Ammon's horn (tissue), 1 donor: ENCODE measurements at places on chromosomes 2 and 18.

GRCh38 chr2:15058015-15058720 lies 425.7 kb downstream of the LRATD1 start:
- no peak for DNase-seq

DNA sequence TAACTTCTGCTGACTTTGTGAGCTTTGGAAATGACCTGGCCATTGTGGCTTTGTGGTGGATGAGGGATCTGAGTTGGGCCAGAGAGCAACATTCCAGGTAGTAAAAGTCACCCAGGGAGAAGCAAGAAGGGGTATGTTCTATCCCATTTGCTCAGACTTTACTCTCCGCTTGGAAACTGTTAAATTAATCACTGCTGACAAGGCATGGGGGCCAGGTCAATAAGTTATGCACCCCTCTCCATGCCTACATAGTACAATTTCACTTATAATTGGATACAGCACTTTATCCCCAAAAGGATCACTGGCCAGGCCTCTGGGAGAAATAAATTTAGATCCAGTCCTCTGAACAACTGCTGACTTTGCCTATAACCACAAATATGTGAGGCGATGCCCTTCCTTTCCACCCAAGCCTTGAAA lies 92.1 kb downstream of the RPRM start:
- DNase-seq: no peak

- DNase-seq: no peak
These were observed 62.1 kb upstream of the DOCK10 start for GRCh38 chr2:225104321-225104720.

DNA sequence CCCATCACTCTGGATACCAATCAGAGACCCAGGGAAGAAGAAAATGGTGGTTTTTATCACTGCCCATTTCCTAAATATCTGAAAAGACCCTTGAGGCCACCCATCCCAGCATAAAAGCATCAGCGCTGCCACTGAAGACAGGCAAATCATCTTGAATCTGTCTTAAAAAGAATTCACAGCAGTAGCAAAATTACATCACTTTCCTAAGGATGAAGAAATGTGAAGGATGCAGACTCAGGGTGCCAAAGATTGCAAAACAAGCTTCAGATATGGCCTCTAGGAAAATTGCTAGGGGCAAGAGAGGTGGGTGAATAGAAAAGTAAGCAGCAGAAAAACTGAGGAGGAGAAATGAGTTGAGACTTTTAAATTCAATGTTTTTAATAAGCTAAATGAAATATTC lies 70.0 kb downstream of the SLC25A12 start:
- DNase-seq: no peak

DNA sequence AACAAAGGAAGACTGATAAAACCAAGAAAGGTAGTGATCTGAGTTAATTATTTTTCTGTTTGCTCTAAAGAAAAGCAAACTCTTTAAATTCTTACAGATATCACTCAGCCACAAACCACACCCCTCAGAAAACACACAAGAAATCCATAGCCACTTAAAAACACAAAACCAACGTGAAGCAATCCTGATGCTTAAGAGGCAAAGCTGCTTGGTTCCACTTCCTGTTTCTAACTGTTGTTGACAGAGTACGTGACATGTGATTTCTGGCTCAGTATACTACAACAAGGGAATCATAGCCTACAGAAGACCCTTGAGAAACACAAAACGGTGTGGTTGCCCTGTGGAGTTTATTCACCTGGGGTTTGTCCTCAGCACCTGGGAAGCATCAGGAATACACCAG lies 240.9 kb upstream of the APCDD1 start:
- DNase-seq: peak; percentile 71
